Stimulated activated CD8-positive, alpha-beta memory T cell treated with anti-CD3 and anti-CD28 coated beads, Interleukin-15, amount 100 ng/mL, for 24 hours (primary cell): ENCODE measurements at places on chromosomes 4 and X.

GRCh38 chr4:152102436-152103000 is 341.7 kb upstream of the GATB start:
- no peak for DNase-seq

GRCh38 chr4:98602270-98602669 is 56.1 kb downstream of the TSPAN5 start:
- no peak for DNase-seq

DNA sequence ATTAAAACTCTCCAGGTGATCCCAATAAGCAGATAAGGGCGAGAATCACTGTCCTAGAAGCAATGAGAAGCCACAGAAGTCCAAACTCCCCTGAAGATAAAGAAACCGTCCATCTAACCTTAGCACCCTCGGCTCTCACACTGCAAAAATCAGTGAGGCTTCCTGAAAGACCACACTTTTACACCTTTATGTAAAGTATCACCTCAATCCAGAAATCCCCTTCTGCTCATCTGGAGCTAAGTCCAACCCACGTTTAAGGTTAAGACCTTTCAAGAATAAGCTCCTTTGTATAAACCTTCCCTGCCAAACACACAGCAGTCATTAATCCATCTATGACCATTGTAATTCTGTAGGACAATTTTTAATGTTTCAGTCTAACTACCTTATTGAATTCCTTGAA is 41.7 kb downstream of the LIN54 start:
- no peak for DNase-seq

GRCh38 chrX:65635822-65636221 is 31.6 kb upstream of the MSN start:
- no peak for DNase-seq

DNA sequence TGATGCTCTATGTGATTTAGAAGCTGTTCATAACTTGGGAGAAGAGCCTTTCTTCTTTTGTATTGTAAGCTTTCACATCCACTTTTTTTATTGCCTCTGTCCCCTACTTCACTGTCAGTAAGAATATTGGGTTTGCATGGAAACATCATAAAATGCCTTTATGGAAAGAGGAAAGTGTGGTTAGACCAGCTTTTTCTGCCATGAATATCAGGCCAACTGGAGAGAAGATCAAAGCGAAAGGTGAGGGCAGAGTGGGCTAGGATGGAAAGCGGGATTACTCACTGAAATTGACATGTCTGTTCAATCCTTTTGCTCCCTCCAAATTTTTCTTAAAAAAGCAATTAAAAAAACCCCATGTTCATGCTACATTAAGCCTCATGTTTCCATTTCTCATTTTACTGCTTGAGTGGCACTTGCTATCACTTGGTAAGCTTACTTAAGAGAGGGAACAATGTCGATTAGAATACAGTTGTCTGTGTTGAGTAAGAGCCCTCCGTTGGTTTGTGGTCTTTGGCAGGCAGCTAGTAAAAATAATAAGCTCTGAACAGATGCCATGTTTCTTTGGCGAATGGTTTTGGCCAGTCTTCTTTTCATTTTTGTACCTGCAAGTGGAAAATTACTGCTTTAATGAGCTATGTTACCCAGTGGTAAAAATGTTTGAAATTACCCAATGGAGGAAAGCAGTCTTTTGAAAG is 35.9 kb downstream of the SUPT20HL1 start:
- DNase-seq = no peak
